ENCODE measurements at places on chromosomes 2 and 18.

DNA sequence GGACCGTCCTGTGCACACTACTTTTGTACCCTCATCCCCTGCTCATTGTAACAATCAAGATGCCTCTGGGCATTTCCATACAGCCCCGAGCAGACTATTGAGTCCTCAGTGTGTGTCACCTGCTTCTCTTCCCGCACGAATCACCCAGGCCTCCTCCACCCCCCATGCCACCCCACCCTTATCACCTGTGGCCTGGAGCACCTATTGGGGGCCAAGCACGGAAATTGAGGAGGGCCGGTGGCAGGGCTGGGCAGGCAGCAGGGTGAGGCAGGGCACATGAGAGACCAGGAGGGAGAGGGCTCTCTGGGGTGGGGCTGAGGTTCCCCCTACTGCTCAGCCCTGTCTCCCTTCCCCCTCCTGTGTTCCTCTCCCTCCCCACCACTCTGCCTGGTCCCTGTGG lies 4.3 kb upstream of the NIFK start:
- DNase-seq: no peak

- DNase-seq: no peak
These were observed 159.0 kb downstream of the BCL11A start for GRCh38 chr2:60394463-60394862.

- no peak for DNase-seq
These were observed 404.3 kb upstream of the VWC2L start for GRCh38 chr2:214006601-214007000.

GRCh38 chr2:232350804-232351685 lies 27.5 kb upstream of the ALPP start:
- no peak for DNase-seq

GRCh38 chr2:224169847-224170246 lies 130.8 kb upstream of the SERPINE2 start:
- DNase-seq: no peak

DNA sequence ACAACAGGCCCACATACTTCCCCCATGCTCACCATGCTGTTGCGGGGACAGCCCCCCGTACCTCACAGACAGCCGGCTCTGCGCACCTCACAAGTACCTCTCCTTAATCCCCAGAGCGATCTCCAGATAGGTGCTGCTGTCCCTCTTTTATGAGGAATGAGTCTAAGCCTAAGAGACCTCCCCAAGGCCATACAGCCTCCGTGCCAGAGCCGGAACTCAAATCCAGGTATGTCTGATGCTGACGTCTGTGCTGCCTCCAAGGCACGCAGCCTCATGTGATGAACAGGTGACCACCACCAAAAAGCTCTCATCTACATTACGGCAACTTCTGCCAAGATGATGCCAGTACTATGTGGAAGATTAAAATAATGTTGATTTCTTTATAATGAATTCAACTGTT lies 85.2 kb downstream of the EIPR1 start:
- DNase-seq: no peak

DNA sequence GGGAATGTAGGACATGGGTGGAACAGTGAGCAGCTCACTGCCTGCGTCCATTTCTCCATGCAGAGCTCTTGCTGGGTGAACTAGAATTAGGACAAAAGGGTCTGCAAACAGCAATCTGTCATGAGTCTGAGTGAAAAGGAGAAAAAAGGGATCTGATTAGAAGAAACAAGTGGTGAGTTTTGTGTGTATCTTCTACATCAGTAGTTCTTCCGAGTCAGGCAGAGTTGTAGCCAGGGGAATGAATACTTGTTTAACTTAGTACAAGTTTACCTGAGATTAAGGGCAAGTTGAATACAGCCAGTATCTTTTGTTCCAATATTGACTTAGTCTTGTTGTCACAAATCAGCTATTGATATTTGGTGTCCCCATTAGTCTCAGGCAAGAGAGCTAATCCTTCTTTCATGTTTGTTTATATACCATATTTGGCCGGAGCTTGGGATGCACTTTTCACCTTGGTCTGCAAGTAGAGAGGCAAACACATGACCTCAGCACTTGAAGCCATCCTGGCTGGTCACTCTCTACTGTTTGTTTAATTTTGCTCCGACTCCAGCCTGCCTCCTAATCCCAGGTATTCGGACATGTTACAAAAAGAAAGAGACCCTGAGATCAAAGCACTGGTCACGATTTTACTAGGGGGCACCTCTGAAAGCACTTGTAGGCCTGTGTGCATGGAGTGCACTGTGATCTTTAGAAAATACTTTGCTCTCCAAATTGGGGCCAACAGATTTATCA lies 211.0 kb upstream of the NT5C1B start:
- DNase-seq: no peak

GRCh38 chr2:136319237-136319636 lies 201.3 kb upstream of the CXCR4 start:
- no peak for DNase-seq

- DNase-seq: no peak
These were observed 42.4 kb upstream of the PSMD14 start for GRCh38 chr2:161265874-161266273.

DNA sequence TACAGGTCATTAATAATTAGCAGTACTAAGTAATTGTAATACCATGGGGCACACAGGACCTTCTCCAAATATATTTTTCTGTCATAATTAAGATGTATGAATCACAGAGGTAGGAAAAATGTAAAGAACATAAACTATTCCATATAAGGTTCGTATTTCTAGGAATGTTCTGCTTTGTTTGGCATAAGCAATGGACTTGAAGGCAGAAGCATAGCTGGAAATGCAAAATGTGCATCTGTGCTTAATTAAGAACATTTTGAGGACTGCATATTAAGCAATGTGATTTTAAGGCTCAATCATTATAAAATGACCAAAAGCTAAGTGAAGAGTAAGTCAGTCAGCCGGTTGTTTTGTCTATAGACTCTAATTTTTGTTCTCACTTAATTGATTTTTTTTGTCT lies 123.2 kb downstream of the RBM43 start:
- no peak for DNase-seq

- DNase-seq: no peak
These were observed 33.2 kb downstream of the SLC38A11 start for GRCh38 chr2:164922134-164922533.

DNA sequence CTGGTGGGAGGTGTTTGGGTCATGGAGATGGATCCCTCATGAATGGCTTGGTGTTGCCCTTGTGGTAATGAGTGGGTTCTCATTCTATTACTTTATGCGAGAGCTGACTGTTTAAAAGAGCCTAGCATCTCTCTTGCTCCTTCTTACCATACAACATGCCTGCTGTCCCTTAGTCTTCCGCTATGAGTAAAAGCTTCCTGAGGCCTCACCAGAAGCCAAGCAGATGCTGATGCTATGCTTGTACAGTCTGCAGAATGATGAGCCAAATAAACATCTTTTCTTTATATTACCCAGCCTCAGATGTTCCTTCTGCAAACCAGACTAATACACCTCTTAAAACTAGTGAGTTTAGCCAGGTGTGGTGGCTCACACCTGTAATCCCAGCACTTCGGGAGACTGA lies 23.1 kb downstream of the EVA1A start:
- no peak for DNase-seq

GRCh38 chr2:27849558-27850205 lies 40.5 kb downstream of the RBKS start:
- no peak for DNase-seq

DNA sequence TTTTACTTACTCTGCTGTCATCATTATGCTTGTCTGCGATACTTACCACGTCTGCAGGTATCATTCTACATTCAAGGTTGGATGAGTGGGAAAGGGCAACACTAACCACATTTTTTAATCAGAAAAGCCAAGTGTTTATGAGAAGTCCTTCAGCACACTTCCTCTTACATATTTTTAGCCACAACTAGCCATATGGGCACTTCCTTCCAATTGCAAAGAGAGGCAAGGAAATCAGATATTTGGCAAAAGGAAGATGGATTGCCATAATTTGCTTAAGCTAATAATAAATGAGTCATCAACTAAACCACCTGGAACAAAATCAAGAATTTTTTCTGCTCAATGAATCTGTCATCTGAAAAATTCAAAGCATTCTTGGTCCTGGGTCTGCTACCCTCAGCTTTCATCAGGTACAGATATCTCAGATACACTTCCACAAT lies 16.7 kb upstream of the MRO start:
- DNase-seq: peak; percentile 50

DNA sequence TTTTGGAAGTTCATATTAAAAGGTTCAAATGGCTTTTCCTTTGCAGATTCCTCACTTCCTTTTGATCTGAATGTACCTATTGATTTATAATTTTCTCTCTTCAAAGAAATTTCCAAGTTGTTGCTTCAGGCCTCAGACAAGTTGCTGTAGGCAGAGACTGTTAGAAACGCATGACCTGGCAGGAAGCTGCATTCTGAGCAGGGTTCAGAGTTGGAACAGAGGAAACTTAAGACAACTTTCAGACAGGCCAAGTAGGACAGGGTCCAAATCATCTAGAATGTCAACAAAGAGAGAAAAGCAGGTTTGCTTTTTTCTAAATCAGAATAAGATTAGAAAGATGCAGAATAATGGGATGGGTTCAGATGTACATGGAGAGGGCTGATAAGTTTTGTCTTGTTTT lies 416.3 kb downstream of the LRP1B start:
- DNase-seq: no peak

Data from suppressor macrophage treated with lipopolysaccharide for 4 hours (primary cell).